ENCODE measurements at places on chromosomes 6 and 20.

GRCh38 chr6:35451354-35452182 is 570 bp upstream of the FANCE start:
- DNase-seq, result no peak

DNA sequence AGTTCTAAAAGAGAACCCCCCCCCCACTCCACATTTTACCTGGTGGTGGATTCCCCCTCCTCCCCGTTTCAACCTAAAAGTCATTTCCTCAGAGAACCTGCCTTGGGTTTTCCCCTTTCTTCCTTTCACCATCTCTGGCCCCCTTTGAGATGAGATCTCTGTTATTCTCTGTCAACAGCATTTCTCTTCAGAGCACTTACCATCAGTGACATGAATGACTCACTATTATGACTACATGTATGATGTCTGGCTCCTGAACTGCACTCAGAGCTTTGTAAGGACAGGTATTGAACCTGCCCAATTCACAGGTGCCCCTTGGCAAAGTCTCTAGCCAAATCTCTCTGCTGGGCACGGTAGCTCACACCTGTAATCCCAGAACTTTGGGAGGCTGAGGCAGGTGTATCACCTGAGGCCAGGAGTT is 61.4 kb upstream of the JARID2 start:
- no peak for DNase-seq

GRCh38 chr6:14758421-14759081 is 487.3 kb upstream of the JARID2 start:
- no peak for DNase-seq

GRCh38 chr6:40953486-40953885 is 85.5 kb downstream of the UNC5CL start:
- peak; percentile 83 for DNase-seq

DNA sequence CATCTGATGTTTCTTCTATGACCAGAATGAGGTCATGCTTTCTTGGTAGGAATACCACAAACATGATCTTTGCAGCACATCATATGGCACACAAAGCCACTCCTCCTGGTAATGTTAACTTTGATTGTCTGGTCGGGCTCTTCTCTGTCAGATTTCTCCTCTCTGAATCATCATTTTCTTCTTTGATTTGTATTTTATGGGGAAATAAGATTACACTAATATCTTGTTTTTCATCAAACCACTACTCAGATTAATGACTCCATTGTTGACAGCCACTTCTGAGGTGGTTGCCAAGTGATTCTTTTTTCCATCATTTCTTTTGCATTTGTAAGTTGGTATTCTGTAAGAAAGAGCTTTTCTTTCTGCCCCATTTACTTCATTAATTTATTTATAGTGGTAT is 29.5 kb downstream of the TRMT11 start:
- DNase-seq, result peak; percentile 29

GRCh38 chr20:60750909-60751308 is 501.2 kb upstream of the CDH4 start:
- no peak for DNase-seq

GRCh38 chr20:59207742-59208357 is 44.2 kb downstream of the ZNF831 start:
- DNase-seq, result peak; percentile 15

- no peak for DNase-seq
Observed at GRCh38 chr20:51003753-51004152, 19.2 kb downstream of the KCNG1 start.

- no peak for DNase-seq
Observed at GRCh38 chr6:107132330-107132954, 17.1 kb upstream of the BEND3 start.

- DNase-seq, result peak; percentile 86
Observed at GRCh38 chr6:6713657-6714056, 125.1 kb downstream of the LY86 start.

GRCh38 chr20:52361650-52362049 is 170.1 kb upstream of the ZFP64 start:
- DNase-seq, result no peak

Data from AG10803 (cell line).